ENCODE measurements at places on chromosomes 12 and 14.

DNA sequence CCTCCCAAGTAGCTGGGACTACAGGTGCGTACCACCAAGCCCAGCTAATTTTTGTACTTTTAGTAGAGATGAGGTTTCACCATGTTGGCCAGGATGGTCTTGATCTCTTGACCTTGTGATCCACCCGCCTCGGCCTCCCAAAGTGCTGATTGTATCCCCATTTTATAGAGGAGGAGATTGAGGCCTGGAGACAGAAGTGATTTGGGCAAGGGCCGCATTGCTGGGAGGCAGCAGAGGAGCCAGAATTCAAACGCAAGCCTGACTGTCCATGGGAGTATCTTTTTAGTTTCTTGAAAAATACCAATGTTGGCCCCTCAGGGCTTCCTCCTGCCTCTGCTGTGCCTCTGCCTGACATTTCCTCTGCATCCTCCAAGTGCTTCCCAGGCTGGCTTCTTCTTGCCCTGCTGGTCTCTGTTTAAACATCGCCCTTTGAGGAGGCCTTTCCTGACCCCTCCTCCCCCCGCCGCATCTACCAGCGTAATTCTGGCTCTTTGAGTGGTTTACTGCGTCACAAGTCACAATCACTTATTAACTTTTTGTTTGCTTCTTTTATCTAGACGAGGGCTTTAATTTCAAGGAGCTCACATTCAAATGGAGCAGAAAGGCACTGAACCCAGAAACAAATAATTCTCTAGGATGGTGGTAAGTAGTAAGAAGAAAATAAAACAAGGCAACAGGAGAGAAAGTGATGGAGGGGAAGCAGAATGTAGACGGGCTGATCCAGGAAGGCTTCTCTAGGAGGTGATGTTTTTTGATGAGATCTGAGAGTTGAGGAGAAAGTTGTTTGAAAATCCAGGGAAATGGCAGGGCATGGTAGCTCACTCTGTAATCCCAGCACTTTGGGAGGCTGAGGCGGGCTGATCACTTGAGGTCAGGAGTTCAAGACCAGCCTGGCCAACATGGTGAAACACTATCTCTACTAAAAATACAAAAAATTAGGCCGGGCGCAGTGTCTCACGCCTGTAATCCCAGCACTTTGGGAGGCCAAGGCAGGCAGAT lies 91.0 kb upstream of the MED13L start:
- no peak for DNase-seq

- peak; percentile 76 for DNase-seq
These were observed 536 bp upstream of the WNT1 start for GRCh38 chr12:48977290-48978281.

- DNase-seq, result no peak
These were observed 56.5 kb downstream of the SLC38A1 start for GRCh38 chr12:46212108-46212982.

DNA sequence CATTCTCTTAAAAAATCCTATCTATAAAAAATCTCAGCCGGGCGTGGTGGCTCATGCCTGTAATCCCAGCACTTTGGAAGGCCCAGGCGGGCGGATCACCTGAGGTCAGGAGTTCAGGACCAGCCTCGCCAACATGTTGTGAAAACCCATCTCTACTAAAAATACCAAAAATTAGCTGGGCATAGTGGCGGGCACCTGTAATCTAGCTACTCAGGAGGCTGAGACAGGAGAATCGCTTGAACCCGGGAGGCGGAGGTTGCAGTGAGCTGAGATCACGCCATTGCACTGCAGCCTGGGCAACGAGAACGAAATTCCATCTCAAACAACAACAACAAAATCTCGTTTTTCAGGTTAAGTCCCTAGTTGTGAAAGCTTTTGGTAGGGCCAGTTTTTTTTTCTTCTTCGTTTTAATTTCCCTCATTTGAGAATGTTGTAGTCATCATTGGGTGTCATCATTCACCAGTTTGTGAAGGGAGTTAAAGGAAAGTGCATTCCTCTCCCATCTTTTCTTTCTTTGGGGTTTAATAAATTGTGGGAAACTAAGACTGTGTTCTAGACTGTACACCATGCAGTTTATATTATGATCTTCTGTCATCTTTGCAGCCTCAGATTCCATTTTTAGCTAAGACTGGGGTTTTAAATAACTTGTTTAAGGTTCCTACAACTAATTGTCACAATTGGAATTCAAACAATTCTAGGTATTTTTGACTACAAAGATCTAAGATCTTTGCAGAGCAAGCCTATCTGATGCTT lies 23.9 kb downstream of the MDM2 start:
- DNase-seq, result no peak

DNA sequence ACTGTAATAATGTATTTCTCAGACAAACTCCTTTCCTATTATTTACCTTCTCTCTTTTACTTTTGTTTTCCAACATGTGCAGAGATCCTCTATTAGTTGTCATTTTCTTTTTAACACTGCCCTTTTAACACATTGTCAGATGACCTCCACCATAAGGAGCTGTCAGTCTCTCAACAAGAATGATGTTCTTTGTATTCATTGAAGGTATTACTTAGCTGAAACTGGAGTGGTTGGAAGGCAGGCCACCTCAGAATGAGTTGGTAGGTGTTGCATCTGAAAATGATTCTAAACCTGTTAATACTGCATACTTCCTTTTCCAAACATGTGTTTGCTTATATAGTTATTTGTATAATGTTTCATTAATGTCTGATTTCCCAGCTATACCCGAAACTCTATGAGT lies 16.9 kb downstream of the TMEM117 start:
- DNase-seq, result no peak

DNA sequence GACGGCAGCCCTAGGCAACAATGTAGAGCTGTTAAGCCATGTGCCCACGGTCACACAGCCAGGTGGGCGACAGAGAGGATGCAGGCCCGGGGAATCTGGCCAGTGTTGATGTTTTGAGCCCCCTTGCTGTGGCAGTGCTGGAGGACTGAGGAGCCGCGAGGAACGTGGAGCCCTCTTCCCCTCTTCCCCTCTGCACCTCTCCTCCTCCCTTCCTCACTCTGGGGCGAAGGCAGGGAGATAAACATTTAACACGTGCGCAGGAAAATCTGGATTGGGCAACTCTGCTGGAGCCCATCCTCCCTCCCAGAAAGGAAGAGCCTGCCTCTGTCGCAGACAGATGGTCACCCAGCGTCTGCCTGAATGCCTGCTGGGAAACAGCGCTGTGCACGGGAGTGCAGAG lies 376.8 kb downstream of the FUT8 start:
- no peak for DNase-seq
